Kidney (tissue), 22 donors: ENCODE measurements at places on chromosomes 11 and 22.

- no peak for DNase-seq
These were observed at the start of gene CABP7 for GRCh38 chr22:29719899-29720645. Gene CABP7 (plus strand): TSS chr22:29720003. CDS start chr22:29720425, 422 bp downstream.

DNA sequence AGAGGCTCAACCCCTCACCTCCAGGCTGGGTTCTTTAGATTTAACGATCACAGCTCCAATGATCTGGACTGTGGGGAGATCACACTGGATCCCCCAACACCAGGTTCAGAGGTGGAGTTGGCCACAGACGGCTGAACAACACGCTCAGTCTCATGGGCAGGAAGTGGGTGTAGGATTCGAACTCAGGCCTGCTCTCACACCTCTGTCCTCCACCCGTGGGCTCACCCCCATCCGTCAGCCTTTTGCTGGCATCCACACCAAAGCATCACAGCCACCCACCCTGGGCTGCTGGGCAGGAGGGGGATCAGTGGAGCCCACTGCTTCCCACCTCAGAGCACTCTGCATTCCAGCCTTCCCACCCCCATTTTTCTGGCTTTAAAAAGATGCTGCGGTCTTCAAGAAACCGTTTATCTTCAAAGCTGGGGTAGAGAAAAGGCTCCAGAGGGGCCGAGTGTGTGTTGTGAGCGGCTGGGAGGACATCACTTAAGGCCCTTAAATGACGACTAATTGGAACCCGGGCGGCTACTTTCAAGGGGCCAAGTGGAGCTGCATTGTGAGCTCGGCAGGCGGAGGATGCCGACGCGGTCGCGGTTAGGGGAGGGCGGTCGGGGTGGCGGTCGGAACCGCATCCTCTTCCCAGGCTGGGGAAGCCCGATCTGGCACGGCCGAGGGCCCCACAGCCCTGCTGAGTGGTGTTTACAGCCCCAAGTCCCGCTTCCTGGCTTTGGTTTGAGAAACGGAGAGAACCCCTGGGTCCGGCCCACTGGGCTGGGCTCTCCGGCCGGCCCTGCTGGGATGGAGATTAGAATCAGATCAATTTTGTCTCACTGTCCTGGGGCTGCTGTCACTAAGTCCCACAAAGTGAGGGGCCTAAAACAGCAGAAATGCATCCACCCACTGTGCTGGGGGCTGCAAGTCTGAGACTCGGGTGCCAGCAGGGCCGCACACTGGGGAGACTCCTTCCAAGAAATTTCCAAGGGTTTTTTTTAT, 15.9 kb upstream of the FGF3 start:
- no peak for DNase-seq

DNA sequence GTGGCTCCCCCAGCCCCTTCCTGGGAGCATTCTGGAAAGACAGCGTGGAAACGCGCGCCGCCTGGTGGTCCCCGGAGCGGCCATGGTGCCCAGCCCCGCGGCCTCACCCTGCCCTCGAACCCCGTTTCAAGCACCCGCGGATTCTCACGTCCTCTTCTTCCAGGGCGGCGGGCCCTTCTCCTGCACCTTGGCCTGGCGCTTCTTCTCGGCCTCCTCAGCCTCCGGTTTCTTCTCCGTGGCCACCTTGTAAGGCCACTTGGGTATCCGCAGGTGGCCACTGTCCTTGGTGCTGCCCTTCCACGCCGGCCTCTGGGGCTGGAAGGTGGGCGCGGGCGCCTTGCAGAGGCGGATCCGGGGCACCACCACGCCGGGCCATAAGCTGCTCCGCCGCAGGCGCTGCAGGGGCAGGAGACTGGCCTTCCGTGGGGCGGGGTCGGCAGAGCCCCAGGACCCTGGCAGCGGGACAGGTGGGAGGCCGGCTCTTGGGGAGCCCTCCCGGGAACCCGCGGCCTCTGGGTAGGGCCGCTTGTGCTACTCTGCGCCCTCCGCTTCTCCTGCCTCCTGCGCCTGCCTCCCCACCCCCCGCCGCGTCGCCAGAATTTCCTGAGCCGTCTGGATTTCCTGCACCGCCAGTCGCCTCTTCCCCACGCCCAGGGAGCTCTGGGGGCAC, 83.4 kb downstream of the TRIM51G start:
- DNase-seq, result no peak

GRCh38 chr11:34178209-34178821, 72.9 kb downstream of the NAT10 start:
- DNase-seq, result no peak

- no peak for DNase-seq
These were observed 236.3 kb downstream of the KIRREL3 start for GRCh38 chr11:126764231-126764630.

- DNase-seq, result no peak
These were observed 100.3 kb downstream of the RRM1 start for GRCh38 chr11:4194889-4195288.

DNA sequence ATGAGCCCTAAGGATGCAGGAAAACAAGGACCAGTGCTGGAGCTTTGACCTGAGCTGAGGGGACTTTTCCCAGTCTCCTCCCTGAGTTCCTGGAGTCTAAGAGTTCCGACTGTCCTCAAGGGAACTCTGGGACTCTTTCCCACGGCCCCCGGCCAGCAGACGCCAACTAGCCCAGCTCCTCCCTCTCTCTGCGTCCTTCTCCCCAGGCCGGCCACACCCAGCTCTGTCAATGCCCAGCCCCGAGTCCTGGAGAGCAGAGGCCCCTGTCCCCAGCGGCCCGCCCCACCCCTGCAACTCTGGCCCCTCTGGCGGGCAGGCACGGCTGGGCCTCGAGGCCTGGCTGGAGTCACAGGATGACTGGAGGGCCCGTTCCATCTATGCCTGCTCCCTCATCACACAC, 29.8 kb downstream of the NECTIN1 start:
- DNase-seq, result peak; percentile 87

DNA sequence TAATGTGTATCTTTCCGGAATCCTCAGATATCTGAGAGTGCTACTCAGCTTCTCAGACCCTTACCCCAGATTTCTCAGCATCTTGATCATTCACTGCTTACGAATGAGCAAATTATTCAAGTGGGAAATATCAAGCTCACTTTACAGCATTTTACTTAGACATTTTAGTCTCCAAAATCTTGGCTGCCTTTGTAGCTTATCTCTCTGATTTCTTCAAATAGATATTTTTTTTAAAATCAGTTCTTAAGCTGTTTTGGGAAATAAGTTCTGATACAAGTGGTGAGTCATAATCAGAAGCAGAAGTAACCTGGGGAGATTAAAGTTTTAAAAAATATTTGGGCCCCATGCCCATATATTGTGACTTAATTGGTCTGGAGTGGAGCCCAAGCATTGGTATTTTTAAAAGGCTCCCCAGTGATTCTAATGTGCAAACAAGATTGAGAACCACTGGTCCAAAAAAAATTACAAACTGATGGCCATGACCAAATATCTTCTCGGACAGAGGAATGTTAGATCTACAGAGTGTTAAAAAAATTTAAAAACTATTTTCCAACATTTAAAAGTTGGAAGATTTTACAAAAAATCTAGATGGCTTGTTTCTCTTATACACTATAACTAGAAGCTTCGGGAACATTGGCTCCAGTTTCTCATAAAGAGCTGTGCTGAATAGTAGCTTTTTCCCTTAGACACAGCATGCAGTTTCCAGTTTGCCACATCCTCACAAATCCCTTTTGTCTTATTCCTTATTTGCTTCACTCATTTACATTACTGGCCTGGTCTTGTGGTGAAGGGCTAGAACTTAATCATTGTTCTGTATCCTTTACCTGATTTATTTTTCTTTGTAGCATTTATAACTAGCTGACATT, 87.8 kb upstream of the BMAL1 start:
- no peak for DNase-seq

DNA sequence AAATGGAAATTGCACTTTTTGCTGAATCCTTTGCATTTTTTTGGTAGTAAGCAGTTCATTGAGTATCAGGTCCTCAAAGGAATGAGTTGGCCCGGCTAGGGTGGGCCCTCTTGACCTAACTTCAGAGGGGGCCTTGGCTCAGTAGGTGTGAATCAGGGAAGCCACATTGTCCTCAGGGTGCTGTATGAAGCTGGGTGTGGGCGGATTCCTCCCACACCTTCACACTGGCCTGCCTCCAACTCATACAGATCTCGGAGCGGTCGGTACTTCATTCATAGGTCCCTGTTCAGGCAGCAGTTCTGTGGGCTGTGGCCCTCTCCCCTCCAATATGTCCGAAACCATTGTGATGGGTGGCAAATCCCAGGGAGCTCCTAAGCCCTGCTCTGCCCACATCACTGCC, 47.4 kb upstream of the OR4B1 start:
- no peak for DNase-seq

GRCh38 chr11:134282121-134283045, 6.2 kb downstream of the GLB1L3 start:
- DNase-seq, result no peak

- DNase-seq, result no peak
These were observed 24.3 kb upstream of the IL10RA start for GRCh38 chr11:117961896-117962295.

DNA sequence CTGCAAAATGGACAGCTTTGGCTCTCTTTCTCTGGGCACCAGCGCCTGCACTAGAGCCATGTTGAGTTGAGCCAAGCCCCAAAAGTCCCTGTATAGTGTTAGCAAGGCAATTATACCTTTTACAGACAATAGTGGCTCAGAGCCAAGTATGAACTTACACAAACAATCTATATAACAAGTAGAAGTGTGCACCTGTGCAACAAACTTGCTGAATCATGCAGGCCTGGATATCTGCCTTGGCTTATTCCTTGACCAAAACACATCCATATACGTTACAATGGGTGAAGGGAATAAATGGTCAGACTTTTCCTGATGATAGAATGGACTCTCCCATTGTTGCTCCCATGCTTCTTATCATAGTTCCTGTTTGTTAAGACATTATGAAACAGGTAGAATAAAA, 3.8 kb upstream of the OR52I2 start:
- no peak for DNase-seq

DNA sequence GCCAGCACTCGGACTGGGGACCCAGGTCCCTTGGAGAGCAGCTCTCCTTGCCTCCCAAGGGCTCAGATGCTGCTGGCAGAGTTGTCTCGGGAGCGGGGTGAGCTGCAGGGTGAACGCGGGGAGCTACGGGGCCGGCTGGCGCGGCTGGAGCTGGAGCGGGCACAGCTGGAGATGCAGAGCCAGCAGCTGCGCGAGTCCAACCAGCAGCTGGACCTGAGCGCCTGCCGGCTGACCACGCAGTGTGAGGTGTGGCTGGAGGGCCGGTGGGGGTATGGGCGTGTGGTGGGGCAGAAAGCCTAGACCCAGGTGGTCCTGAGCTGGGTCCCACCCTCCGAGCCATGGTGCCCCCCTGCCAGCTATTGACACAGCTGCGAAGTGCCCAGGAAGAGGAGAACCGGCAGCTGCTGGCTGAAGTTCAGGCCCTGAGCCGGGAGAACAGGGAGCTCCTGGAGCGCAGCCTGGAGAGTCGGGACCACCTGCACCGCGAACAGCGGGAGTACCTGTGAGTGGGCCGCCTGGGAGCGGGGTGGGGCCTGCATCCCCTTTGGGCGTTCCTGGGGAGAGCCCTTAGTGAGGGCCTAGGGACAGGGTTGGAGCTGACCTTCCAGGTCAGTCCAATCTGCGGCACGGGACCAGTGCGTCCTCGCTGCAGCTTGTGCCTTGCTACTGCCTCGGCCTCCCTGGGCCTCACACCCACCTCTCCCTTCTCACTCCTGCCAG, 5.8 kb upstream of the RPS6KA4 start:
- DNase-seq, result no peak

GRCh38 chr11:86046116-86046515, 22.8 kb downstream of the PICALM start:
- DNase-seq, result no peak

GRCh38 chr11:32610797-32611352, 27.2 kb downstream of the EIF3M start:
- DNase-seq, result peak; percentile 56

- no peak for DNase-seq
These were observed 65.0 kb downstream of the LRRC32 start for GRCh38 chr11:76605338-76606074.

- DNase-seq, result no peak
These were observed 27.1 kb downstream of the ANO3 start for GRCh38 chr11:26359055-26359454.

GRCh38 chr11:44305026-44305469, 4.9 kb downstream of the ALX4 start:
- peak; percentile 59 for DNase-seq

DNA sequence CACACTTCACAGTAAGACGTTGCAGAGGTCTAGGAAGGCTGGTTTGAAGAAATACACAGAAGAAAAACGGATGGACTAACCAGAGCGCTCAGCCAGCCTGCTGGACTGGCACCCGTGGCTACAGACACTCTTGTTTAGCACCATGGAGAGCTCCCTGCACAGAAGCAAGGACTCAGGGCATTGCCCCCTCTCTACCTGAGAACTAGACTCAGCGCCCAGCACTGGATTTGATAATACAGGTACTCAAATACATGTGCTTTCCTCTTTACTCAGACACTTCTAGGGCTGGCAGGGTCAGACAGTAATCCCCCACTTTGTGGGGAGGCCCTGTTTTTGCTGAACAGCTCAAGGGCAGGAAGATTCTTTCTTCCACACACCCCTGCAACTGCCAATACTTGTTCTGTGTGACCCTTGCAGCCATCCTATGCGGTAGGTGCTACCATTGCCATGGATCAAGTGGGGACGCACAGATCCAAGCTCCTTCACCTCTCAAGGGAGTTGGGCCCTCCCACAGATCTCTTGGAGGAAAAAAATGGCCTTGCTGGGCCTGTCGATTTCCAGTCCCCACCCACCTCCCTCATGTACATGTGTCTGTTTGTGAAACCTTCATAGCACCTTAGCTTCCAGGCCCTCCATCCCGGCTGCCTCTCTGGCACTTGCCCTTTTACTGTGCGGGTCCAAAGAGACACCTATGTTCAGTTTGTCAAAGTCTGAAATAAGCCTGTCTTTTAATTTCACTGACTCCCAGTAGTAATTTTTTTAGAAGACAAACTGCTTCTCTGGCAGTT, 5.1 kb upstream of the P2RX6 start:
- peak; percentile 93 for DNase-seq

GRCh38 chr11:46336563-46337180, 10.6 kb upstream of the DGKZ start:
- DNase-seq, result no peak

DNA sequence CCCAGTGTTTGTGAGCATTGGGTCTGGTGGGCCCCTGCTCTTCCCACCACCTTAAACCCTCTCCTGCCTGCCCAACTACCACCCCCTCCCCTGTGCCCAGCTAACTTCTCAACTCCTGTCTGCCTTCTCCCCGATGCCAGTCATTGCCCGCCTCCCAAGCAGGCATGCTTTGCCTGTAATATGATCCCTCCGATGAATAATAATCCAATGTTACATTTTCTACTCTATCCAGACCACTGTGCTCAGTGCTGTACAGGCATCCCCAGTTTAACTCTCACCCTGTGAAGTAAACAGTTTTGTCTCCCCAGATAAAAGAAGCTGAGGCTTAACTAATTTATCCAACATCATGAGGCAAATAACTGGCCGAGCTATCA, 35.5 kb upstream of the OLFML1 start:
- no peak for DNase-seq

- DNase-seq, result peak; percentile 22
These were observed 5.4 kb downstream of the GNG3 start for GRCh38 chr11:62712861-62713260.

- DNase-seq, result no peak
These were observed 121.3 kb downstream of the DBX1 start for GRCh38 chr11:20038972-20039371.

GRCh38 chr11:65571940-65572339, 398 bp upstream of the FAM89B start:
- DNase-seq, result peak; percentile 81
